ENCODE measurements at places on chromosomes 7 and 10. TPM values are rescaled to one million over a fixed set of nuclear protein-coding genes. Genes with fewer than 3 reads are reported as not detected.

GRCh38 chr7:101856473-101857357, 39.3 kb downstream of the CUX1 start:
- peak overlapping the region; percentile 70 for H3K4me3 ChIP-seq
- peak; percentile 95 for DNase-seq
- peaks cover 32% of the 10 kb centered on the region for H3K4me1 ChIP-seq
- H3K36me3 ChIP-seq = peaks cover 3% of the 10 kb centered on the region

DNA sequence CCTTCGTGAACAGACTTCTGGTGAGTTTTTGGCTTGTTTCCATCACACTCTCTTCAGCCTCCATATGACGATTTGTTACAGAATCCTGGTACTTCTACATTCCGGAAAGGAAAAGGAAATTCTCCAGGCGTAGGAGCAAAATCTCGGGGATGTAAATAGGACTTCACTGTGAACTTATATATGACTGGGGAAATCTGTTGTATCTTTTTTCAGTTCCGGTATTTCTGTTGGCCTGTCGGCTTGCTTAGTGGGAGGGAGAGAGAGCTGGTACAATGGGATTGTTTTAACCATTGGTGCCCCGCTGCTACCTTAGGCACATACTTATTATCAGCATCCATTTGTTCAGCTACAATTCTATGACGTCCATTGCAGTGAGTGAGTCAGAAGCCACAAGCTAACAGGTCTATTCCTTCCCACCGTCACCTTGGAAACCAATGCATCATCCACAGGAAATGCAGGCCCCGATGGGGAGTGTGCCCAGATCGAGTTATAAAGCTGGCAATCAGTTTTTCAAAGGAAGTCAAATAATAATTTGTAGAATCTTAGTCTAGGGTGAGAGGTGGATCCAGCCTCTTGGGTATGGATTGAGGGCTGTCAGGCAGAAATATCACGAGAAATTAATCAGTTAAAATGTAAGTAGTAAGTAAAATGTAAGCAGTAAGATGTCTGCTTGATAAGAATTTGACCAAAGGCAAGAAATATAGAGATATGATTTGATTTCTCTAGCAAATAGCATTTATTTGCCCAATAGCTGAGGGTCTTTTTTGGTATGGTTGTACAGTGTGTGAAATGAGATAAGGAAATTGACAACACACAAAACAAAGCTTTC, 92.0 kb upstream of the MKLN1 start:
- peak overlapping the region; percentile 100 for H3K27ac ChIP-seq
- no peaks in the 10 kb centered on the region for H3K27me3 ChIP-seq
- peaks cover 36% of the 10 kb centered on the region for H3K4me1 ChIP-seq
- no peaks in the 10 kb centered on the region for H3K36me3 ChIP-seq

The TRA2A gene
- 113 TPM for total RNA-seq

- peaks cover 8% of the 10 kb centered on the region for H3K4me1 ChIP-seq
- no peak overlapping the region for H3K4me3 ChIP-seq
- no peaks in the 10 kb centered on the region for H3K27me3 ChIP-seq
These were observed 103.4 kb downstream of the ATXN7L1 start for GRCh38 chr7:105773030-105773460.

DNA sequence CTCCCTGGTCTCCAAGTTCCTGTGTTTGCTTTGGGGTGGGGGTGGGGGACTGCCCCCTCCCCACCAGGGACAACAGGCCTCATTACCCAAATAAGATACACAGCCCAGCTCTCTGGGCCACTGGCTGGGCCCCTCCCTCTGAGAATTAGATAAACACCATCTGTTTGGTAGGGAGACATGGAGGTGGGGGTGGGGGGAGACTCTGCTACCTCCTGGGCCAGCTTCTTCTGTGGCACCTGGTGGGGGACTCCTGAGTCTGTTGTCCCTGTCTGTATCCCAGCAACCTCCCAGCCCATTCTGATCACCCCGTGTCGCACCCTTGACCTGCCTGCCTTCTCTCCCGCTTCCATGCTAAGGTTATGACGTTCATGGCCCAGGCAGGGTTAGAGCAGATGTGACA, 5.8 kb downstream of the MLXIPL start:
- H3K36me3 ChIP-seq = peaks cover 8% of the 10 kb centered on the region
- H3K4me1 ChIP-seq = peaks cover 9% of the 10 kb centered on the region
- no peak for DNase-seq
- H3K27me3 ChIP-seq = no peaks in the 10 kb centered on the region
- no peak overlapping the region for H3K4me3 ChIP-seq
- H3K27ac ChIP-seq = no peak overlapping the region

GRCh38 chr7:1054861-1055450, 10.6 kb downstream of the GPR146 start:
- no peak for DNase-seq
- H3K27me3 ChIP-seq = no peaks in the 10 kb centered on the region
- H3K4me1 ChIP-seq = no peaks in the 10 kb centered on the region
- H3K4me3 ChIP-seq = no peak overlapping the region

- no peak overlapping the region for H3K27ac ChIP-seq
- no peaks in the 10 kb centered on the region for H3K4me1 ChIP-seq
- H3K36me3 ChIP-seq = no peaks in the 10 kb centered on the region
- no peak overlapping the region for H3K4me3 ChIP-seq
- DNase-seq = no peak
These were observed 211.4 kb downstream of the SEC23IP start for GRCh38 chr10:120103738-120104560.

The AS3MT gene
- total RNA-seq = 0.25 TPM

DNA sequence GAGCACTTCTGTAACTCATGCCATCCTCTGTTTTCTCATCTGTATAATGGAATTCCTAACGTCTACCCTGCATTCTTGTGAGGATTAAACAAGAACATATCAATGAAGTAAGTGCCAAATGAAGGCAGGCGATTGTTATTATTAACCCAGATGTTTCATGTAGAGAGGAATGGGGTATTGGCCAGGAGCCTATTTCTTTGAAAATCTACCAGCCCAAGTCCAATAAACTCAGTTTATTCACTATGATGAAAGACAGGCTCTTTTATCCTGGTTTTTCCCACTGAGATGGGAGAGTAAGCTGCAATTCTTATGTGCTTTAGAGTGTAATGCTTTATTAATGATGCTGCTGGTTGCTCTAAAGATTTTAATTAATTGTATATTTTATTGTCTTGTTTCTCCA, 9.6 kb downstream of the CTTNBP2 start:
- no peak for DNase-seq
- H3K27me3 ChIP-seq = peaks cover 8% of the 10 kb centered on the region
- no peaks in the 10 kb centered on the region for H3K4me1 ChIP-seq
- H3K36me3 ChIP-seq = no peaks in the 10 kb centered on the region

DNA sequence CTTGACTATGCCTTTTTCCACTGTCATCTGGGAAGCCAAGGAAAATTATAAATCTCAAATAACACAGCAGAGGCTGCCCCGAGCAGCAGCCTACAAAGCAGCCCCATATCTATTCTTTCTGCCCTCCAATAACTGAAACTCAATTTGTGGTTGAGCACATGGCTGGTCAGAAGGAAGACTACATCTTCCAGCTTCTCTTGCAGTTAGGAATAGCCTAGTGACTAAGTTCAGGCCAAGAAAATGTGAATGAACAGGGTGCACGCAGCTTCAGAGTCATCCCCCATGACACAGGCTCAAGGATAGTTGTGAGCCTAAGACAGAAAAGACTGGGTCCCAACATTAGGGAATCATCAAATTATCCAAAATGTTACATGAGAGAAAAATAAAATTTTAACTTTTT, 42.3 kb downstream of the CHCHD3 start:
- no peak for DNase-seq
- no peaks in the 10 kb centered on the region for H3K36me3 ChIP-seq
- no peaks in the 10 kb centered on the region for H3K4me1 ChIP-seq
- no peaks in the 10 kb centered on the region for H3K27me3 ChIP-seq
- no peak overlapping the region for H3K27ac ChIP-seq

DNA sequence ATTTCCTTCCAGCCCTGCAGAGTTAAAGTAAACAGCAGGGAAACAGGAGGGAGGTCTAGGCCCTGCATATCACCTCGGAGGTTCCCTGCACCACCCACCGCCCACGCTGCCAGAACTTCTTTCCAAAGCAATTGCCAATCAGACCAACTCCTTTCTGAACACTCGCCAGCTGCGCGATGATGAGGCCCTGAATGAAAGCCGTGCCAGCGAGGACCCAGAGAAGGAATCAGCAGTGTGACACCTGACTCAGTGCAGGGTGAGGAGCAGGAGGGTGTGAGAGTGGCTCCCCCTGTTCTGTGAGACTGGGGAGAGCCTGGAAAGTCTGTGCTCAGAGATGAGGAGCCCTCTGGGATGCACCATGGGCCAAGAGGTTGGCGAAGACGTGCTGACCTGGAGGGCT, 3.3 kb upstream of the TCERG1L start:
- no peaks in the 10 kb centered on the region for H3K4me1 ChIP-seq
- no peak overlapping the region for H3K27ac ChIP-seq
- H3K27me3 ChIP-seq = no peaks in the 10 kb centered on the region
- no peaks in the 10 kb centered on the region for H3K36me3 ChIP-seq
- no peak for DNase-seq
- H3K4me3 ChIP-seq = no peak overlapping the region

The CCDC146 gene
- total RNA-seq = 2.7 TPM

- no peak overlapping the region for H3K4me3 ChIP-seq
- H3K27me3 ChIP-seq = no peaks in the 10 kb centered on the region
- no peak overlapping the region for H3K27ac ChIP-seq
- no peaks in the 10 kb centered on the region for H3K4me1 ChIP-seq
- DNase-seq = no peak
- no peaks in the 10 kb centered on the region for H3K36me3 ChIP-seq
These were observed 26.8 kb upstream of the VKORC1L1 start for GRCh38 chr7:65846008-65846570.

DNA sequence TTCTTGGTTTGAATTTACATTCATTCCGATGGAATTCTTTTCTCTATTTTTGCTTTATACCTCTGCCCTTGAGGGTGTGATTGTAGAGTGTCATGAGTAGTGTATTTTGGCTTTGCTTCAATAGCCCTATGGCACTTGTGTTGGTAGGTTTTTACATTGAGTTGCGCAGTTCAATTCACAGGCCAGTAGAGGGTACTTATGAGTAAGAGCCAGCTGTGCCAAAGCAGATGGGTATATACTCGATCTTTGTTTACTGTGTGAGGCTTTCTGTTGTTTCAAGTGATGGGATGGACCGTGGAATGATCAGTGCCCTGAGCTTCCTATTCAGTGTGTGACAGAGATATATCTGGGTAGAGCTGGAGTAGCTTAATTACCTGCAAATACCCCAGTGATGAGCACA, 4.3 kb upstream of the AKR1C3 start:
- no peaks in the 10 kb centered on the region for H3K36me3 ChIP-seq
- H3K27me3 ChIP-seq = no peaks in the 10 kb centered on the region
- peak; percentile 89 for DNase-seq
- peaks cover 19% of the 10 kb centered on the region for H3K4me1 ChIP-seq

GRCh38 chr7:70619659-70620058, 512.3 kb upstream of the GALNT17 start:
- no peaks in the 10 kb centered on the region for H3K27me3 ChIP-seq
- no peaks in the 10 kb centered on the region for H3K4me1 ChIP-seq
- peaks cover 6% of the 10 kb centered on the region for H3K36me3 ChIP-seq
- no peak overlapping the region for H3K27ac ChIP-seq
- no peak overlapping the region for H3K4me3 ChIP-seq

DNA sequence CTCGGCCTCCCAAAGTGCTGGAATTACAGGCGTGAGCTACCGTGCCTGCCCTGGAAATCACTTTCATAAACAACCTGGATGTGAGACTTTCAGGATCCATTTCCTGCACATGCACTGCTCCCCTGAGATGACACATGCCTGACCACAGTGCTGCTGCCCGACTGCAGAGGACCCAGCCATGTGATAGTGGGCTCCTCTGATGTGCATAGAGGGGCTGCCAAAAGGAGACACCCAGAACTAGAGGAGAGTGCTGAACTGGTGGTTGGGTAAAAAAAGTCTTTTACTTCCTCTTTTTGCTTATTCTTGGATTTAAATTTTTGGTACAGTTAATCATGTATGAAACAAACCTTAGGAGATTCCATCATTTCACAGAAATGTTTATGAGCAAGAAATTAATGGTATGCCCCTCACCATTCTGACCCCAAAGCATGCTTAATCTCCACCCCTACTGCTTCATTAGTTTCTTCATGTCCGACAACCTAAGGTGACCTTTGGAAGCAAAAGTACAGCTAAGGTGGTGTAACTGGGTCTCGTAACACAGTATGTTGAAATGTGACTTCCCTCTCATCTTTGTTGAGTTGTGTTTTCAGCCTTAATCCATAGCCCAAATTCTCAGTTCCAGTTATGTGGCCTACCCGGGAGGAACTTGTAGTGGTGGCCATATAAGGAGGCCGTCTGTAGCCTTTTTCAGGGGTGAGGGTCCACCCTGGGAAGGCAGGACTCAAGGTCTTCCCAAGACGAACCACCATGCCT, 111.1 kb downstream of the RNF216 start:
- no peak for DNase-seq
- peaks cover 6% of the 10 kb centered on the region for H3K36me3 ChIP-seq
- H3K4me1 ChIP-seq = no peaks in the 10 kb centered on the region
- no peak overlapping the region for H3K4me3 ChIP-seq
- H3K27me3 ChIP-seq = no peaks in the 10 kb centered on the region

The ANKRD61 gene
- 0.42 TPM for total RNA-seq

GRCh38 chr10:86756511-86757112, at the start of gene BMPR1A:
Gene BMPR1A, plus strand, starts transcription at chr10:86756619. Its CDS starts 119,400 bp downstream, at chr10:86876019.
- peaks cover 7% of the 10 kb centered on the region for H3K36me3 ChIP-seq
- peaks cover 48% of the 10 kb centered on the region for H3K4me1 ChIP-seq
- peak; percentile 84 for DNase-seq
- peak within 1 kb of the TSS; percentile 84 for H3K27ac ChIP-seq
- peak within 1 kb of the TSS; percentile 84 for H3K4me3 ChIP-seq
- H3K27me3 ChIP-seq = no peaks in the 10 kb centered on the region

The MYOZ1 gene
- total RNA-seq = not detected

DNA sequence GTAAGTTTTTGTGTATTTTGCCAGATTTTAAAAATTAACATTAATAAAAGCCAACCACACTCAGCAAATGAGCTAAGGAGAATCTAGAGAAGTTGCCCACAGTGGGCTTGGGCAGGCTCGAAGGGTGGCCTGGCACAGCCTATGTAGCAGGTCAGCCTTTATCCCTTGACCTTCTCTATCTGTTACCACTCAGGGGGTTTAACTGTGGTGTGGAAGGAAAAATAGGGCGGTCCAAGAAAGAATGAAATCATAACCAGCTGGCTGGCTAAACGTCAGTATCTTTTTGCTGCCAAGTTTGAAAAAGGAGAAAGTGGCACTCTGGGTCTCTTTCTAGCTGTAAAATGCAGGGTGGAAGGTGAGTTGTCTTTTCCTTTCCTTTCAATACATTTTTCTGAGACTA, 130.3 kb upstream of the ASAH2 start:
- H3K4me3 ChIP-seq = no peak overlapping the region
- no peaks in the 10 kb centered on the region for H3K36me3 ChIP-seq
- no peak overlapping the region for H3K27ac ChIP-seq
- no peaks in the 10 kb centered on the region for H3K27me3 ChIP-seq
- DNase-seq = no peak
- H3K4me1 ChIP-seq = peaks cover 13% of the 10 kb centered on the region

GRCh38 chr7:149742075-149742701, 31.2 kb downstream of the ZNF467 start:
- H3K27me3 ChIP-seq = no peaks in the 10 kb centered on the region
- peaks cover 6% of the 10 kb centered on the region for H3K36me3 ChIP-seq
- peak overlapping the region; percentile 71 for H3K4me3 ChIP-seq
- no peak overlapping the region for H3K27ac ChIP-seq
- peak; percentile 67 for DNase-seq

DNA sequence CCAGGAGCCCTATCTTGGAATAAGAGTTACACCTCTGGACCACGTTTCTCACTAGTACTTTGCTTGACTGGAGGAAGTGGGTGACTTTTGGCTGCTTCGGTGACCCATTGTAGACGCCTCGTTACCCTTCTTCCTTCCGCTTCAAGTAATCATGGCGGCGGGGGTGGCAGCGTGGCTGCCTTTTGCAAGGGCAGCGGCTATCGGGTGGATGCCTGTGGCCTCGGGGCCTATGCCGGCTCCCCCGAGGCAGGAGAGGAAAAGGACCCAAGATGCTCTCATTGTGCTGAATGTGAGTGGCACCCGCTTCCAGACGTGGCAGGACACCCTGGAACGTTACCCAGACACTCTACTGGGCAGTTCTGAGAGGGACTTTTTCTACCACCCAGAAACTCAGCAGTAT, 1.5 kb downstream of the KCND2 start:
- no peak overlapping the region for H3K27ac ChIP-seq
- H3K4me3 ChIP-seq = no peak overlapping the region

Data from MCF 10A (cell line).